Stimulated activated CD8-positive, alpha-beta memory T cell treated with anti-CD3 and anti-CD28 coated beads, Interleukin-2, amount 100 ng/mL, for 1 hour (primary cell): ENCODE measurements at places on chromosomes 16 and 17.
A peak's percentile ranks its signal among the peaks of the same experiment; 100 is the strongest.

GRCh38 chr16:7555459-7555858, 222.8 kb downstream of the RBFOX1 start:
- DNase-seq: no peak

DNA sequence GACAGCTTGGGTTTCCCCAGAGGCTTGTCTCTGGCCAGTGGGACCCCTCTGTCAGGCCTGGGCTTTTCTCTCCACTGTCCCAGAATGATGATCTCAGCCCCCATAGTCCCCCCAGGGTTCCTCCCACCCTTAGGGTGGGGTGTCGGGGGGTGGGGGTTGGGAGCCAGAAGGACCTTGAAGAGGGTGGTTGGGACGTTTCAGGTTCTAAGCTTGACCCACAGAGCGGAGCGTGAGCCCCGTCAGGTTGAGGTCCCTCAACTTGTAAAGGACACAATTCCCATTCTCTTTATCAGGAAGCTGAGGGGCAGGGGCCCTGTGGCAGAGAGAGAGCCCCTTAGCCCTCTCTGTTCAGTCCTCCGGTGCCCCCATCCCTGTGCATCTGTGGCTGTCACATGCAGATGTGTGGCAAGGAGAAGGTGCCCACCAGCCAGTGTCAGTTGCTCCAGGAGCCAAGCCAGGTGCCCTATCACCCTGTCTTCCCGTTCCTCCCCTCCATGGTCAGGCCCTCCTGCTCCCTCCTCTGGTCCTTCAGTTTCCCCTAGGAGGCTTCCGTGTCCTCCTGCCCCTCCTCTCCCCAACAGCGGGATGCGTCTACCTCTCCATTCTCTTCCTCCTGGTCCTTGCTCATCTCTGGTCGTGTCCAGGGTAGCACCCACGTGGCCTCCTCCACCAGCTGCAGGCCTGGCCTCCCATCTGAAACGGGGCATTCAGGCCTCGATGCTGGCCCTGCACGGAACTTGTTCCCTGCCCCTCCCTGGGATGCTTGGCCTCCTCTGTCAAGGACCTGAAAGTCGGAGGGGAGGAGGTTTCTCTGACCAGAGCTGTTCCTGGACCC, 1.5 kb upstream of the NTN3 start:
- no peak for DNase-seq

DNA sequence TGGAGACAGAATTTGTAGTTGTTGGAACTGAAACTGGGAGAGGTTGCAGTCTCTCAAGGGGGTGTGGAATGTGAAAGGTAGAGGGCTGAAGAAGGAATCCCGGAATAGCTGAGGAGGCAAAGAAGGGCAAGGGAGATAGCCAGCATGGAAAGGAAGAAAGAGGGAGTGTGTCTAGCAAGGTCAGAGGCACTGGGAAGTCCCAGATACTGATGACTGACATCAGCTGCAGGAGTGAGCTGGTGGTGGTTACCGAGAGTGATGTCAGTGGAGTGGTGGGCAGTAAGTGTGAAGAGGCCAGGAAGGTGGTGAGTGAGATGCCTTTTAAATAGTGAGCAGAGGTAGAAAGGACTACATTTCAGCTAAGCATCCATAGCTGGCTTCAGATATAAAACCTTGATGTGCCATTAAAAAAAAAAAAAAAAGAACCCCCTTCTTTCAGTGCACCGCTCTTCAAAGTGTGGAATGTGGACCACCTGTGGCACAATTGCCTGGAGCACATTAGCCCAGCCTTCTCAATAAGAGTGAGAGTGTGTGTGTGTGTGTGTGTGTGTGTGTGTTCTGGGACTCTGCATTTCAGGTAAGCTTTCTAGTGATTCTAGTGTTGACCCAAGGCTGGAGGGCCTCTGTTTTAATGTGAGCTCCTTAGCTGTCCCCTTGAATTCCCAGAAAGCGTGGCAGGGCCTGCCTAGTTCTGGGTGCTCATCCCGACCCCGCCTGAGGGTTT, 8.5 kb downstream of the PRMT7 start:
- DNase-seq: no peak

GRCh38 chr16:68764862-68765261, 27.8 kb downstream of the CDH1 start:
- no peak for DNase-seq

DNA sequence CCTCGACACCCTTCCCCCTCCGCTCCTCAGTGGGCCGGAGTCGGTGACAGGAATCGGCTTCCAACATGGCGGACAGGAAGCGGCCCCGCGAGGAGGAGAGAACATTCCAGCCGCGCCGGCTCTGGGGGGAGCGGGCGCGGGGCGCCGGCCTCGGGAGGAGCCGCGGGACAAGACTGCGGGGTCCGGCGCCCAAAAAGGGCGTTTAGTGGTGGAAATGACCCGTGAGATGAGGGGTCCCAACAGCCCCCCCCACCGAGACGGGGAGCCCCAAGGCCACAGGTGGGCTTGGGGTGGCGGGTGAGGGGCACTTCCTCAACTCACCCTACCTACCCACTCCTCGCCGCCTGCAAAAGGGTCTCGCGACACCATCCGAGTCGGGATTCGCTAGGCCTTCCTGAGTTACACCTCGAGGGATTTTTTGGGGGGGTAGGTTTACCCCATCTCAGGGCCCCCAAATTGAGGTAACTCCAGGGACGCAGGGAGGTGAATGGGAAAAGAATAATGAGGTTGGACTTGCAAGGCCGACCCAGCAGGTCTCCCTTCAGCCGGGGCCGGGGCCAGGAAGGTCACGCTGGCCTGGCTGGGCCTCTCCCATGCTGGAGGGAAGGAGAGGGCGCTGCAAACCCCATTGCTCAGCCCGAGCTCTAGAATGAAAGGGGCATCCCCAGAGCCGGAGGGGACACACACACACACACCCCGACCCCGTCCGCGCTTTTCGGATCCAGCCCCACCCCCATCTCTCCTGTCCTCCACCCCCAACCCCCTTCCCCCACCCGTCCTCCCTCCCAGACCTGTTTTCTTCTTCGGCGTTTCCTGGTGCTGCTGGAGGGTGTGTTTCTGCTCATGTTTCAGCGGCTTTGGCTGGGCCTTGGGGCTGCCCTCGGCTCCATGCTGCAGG, 707 bp downstream of the NUFIP2 start:
- peak; percentile 24 for DNase-seq
